ENCODE measurements at places on chromosomes 12 and 14. TPM values are rescaled to one million over a fixed set of nuclear protein-coding genes. Genes with fewer than 3 reads are reported as not detected.

RNF10 gene
- total RNA-seq = 82.5 TPM

MYBPC1 gene
- not detected for total RNA-seq

KRT85 gene
- not detected for total RNA-seq

ASCL1 gene
- total RNA-seq = under 0.01 TPM

STRAP gene
- 106 TPM for total RNA-seq

SLC22A17 gene
- total RNA-seq = 3.3 TPM

DENR gene
- total RNA-seq = 33.6 TPM

APOF gene
- total RNA-seq = not detected

CACNA1C gene
- not detected for total RNA-seq

CCDC177 gene
- total RNA-seq = not detected

PPP1R1A gene
- not detected for total RNA-seq

ACRBP gene
- total RNA-seq = not detected

TSHR gene
- not detected for total RNA-seq
